ENCODE measurements at places on chromosomes 12 and 14.

GRCh38 chr12:65364046-65364445 is 85.6 kb downstream of the MSRB3 start:
- DNase-seq: peak; percentile 47

- no peak for DNase-seq
Observed at GRCh38 chr12:57446292-57446960, 8.7 kb upstream of the INHBE start.

GRCh38 chr14:30193845-30194501 is 266.3 kb upstream of the PRKD1 start:
- DNase-seq: peak; percentile 97

DNA sequence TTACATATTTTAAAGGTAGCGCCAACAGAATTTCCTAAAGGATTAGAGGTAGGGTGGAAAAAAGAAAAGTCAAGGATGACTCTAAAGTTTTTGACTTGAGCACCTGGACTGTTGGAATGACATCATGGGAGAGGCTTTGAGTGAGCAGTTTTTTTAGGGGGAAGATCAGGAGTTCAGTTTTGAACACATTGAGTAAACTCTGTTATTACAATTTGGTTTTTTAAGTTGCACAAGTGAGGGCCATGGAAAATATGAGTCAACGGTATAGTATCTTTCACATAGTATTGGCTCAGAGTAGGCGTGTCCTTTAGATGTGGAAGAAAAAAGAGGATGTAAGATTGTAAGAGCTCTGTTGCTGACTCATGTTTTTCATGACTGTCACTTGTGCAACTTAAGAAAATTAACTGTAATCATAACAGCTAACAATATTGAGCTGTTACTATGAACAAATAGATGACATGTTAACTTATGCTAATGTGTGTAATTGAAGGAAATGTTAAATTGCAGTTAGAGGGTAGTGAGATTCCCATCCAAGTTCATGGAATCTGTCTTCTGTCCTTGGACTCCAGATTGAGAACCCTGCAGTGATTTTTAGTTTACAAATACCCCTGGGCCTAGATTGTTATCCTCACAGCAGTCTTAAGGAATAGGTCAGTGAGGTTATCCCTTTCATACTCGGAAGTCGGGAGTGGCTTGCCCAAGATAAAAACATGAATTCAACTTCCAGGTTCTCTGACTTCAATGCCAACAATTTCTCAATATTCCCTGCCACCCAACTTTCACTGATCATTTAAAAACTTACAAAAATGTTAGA is 48.2 kb upstream of the ATP2B1 start:
- DNase-seq: peak; percentile 99

GRCh38 chr12:116916714-116917114 is 6.0 kb downstream of the FBXW8 start:
- peak; percentile 45 for DNase-seq

DNA sequence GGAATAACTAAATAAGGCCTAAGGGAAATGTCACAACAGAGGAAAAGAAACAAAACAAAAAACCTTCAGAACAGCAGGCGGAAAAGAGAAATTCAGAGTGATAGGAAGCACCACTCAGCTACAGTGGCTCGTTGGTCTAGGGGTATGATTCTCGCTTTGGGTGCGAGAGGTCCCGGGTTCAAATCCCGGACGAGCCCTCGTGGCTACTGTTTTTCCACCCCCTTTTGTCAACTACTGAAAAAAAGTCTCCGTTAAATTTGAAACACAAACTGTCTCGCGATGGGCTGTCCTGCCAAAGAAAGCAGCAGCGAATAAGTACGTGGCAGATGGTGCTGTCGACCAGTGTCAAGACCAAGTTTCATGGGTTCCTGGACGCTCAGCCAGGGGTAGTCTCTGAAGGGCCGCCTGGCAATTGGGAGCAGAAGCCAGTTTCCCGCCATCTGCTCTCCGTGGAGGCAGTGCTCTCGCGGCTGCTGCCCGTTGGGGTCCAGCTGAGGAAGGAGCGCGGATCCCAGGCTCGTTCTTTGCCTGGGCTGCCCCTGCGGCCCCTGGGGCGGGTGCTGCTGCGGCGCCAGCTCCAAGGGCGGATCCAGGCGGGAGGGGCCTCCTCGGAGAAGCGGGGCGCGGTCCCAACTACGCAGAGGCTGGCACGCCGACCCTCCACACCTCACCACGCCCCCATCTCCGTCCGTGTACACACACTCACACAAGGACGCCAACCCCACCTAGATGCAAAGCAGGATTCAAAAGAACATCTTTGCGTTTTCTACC is at the start of gene RNASE4:
TSS of gene RNASE4 (plus strand) at position 670 of the 771 bp plus-strand sequence. CDS start 14,812 bp downstream, outside the sequence.
- peak; percentile 93 for DNase-seq

GRCh38 chr12:68856510-68856909 is 48.5 kb downstream of the MDM2 start:
- no peak for DNase-seq

DNA sequence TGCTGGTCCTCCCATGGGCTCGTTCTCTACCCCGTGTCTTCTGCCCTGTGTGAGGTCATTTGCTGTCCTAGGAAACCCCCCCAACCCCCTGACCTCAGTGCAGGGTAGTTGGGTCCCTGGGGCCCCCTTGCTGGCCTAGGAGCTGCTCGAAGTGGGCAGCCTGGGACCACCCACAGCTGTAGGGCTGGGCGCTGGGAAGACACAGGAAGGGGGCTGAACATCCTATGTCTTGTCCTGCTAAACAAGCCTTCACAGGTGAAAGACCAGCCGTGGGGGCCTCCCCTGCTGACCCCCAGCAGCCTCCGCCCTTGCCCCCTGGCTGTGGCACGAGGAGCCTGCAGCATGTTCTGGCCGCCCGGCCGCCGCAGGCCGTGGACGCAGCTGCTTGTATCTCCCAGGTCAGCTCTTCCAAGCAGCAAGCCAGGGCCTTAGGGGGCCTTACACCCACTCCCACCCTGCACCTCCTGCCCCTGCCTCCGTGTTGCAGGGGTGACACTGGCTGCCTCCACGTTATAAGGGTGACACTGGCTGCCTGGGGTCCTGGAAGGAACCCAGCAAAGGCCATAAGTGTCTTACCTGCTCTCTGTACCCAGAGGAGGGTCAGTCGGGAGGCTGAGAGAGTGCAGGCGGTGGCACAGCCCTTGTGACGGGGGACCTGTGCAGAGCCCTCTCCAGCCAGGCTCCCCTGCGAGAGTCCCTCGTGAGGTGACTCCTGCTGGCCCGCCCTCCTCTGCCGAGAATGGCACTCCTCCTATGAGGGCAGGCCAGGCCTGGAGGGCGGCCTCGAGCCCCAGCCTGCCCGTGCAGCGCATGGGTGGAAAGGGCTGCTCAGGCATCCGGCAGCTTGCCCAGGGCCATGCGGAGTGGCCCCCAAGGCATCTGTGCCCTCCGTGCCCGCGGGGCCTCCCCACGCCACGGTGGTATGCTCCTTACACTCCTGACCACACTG is 11.5 kb upstream of the TEX22 start:
- no peak for DNase-seq

- DNase-seq: no peak
Observed at GRCh38 chr14:30484201-30484600, 74.8 kb upstream of the G2E3 start.

DNA sequence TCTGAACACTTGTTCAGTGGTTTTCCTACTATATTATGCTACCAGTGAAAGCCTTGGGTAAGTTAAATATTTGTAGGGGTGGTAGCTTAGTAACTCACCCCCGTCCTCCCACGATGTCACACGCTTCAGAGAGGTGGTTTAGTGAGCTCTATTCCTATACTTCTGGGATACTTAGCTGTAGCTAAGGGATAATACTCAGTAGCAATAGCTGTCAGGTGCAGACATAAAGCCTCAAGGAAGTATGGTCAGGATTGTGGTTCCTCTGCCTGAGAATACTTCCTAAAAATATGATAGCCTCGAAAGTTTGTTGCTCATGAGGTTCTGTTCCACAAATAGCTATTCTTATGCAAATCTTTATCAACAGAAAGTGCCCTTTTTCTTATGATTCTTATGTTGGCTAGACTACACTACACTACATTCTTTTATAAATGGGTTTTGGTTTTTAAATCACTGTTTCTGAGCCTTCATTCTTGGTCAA is 11.9 kb downstream of the DLST start:
- DNase-seq: no peak

GRCh38 chr14:69281450-69282169 is 21.7 kb downstream of the GALNT16 start:
- no peak for DNase-seq

DNA sequence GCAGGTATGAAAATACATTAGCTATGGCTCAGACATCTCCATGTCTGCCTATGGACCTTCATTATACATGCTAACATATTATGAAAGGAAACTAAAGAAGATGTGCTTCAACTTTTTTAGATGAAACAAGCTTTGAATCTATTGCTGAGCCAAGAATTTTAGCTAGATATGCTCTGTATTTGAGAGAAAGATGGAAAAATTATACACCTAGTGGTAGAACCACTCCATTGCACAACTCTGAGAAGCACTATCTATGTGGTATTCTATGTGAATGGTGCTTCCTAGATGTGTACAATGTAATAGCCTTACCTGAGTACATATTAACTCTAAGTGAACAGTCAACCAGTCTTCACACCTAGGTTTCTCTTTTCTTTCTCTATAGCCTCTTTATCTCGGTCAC is 17.3 kb downstream of the EPYC start:
- no peak for DNase-seq

GRCh38 chr14:39140170-39140569 is 26.0 kb downstream of the GEMIN2 start:
- no peak for DNase-seq

DNA sequence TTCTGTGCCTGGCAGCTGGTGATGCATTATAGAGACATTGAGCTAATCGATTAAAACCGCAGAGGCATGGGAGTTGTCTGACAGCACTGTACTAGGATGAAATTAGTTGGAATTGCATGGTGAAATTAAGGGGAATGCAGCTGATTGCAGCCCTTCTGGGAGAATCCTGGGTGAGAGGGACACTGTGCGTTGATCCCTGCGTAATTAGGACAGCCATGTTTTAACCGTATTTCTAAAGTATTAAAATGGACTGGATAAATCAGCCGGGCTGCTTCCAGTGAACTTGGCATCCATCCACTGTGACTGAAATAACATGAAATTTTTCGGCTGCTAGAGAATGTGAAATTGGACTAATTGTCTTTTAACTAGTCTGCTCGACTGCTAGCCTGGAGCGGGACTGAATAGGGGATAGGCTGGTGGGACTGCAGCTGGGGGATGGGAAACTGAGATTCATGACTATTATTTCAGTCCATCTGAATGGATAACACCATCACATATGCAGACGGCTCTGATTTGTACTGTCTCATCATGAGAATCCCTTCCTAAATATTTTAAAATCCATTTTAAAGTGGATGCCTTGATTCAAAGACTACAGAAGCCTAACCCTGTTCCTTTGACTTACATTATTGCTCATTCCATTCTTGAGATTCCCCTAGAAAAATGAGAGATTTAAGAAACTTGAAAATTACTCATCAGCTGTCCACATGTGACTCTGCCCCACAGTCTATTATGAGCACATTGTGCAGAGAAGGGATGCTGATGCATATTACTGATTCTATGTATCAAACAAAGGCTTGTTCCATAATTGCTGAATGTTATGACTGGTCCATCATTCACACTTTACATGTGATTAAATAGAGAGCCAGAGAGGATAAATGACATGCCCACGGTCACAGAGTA is 343.9 kb downstream of the NPAS3 start:
- DNase-seq: peak; percentile 30

GRCh38 chr12:84605983-84606382 is 306.6 kb downstream of the SLC6A15 start:
- DNase-seq: peak; percentile 44

DNA sequence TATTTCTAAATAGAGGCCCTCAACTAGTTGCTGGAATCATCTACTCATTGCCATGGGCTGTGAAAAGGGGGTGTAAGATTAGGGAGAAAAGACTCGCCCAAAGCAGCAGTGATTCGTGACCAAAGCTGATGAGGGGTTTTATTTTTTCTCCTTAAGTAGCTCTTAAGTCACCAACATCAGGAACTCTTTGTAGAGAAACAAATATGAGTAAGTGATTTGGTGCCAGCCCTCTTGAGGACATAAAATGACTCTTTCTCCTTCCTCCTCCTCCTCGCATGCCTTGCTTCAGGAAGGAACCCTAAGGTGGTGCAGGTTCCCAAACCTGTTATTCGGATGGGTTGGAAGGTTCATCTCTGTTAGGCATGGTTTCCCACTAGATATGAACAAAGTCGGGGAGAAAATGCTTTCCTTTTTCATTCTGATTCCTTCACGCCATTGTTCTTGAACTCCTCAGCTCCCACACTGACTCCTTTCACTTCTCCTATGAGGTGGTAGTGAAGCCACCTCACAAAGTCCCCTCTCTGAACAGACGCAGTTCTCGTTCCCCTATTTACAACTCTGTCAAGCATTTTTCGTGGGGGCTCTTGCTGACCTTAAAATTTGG is 113.4 kb downstream of the ETV6 start:
- peak; percentile 33 for DNase-seq

GRCh38 chr14:94052662-94053061 is 26.5 kb downstream of the OTUB2 start:
- DNase-seq: no peak

GRCh38 chr12:131511803-131512561 is 198.9 kb upstream of the SFSWAP start:
- DNase-seq: no peak

DNA sequence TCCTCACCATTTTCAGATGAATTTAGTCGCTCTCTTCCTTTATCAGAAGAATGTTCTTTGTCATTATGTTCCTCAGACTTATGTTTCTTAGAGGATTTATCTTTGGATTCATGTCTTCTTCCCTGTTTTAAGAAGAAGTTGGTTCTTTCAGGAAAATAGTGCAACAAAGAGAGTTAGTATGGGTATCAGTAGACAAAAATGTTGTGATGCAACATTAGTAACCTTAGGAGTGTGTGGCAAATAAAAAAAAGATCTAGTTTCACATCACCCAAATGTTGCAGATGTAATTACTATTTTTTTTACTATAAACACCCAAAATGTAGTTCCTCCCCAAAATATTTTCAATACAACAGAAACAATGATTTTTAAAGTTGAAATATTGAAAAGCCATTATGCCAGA is 7.8 kb downstream of the RSRC2 start:
- DNase-seq: no peak

GRCh38 chr14:22979748-22980392 is 2.5 kb downstream of the AJUBA start:
- peak; percentile 30 for DNase-seq

DNA sequence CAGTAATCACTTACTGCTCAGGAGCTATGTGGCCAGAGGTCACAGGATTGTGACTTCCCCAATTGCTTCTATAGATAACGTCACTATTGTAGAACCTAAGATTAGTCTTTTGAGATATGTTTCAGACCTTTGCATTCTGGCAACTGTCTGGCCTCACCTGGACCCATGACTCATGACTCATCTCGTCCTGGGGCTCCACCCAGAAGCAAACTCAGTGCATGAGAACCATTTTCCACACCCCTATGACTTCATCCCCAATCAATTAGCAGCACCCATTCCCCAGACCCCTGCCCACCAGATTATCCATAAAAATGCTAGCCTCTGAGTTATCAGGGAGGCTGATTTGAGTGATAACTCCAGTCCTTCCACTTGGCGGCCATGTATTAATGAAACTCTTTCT is 186.9 kb downstream of the EMP1 start:
- no peak for DNase-seq

GRCh38 chr12:33828326-33828725 is 194.0 kb upstream of the ALG10 start:
- DNase-seq: no peak

- DNase-seq: peak; percentile 62
Observed at GRCh38 chr14:23910101-23910875, 43.3 kb upstream of the DHRS4 start.
